Left ventricle myocardium superior (tissue), 1 donor: ENCODE measurements at places on chromosomes 3 and 15. TPM values are rescaled to one million over a fixed set of nuclear protein-coding genes. Genes with fewer than 3 reads are reported as not detected.

Gene FYCO1
- total RNA-seq: 146 TPM

Gene UPK1B
- total RNA-seq: 0.77 TPM

Gene FAM43A
- 13.9 TPM for total RNA-seq

Gene TEX55
- not detected for total RNA-seq

Gene NKIRAS1
- 22.6 TPM for total RNA-seq

Gene FETUB
- not detected for total RNA-seq

Gene DZIP1L
- 5.7 TPM for total RNA-seq

Gene TMEM207
- not detected for total RNA-seq

Gene SCN10A
- 0.02 TPM for total RNA-seq

Gene NLGN1
- 10.5 TPM for total RNA-seq

Gene SLC22A14
- not detected for total RNA-seq

Gene GABRB3
- total RNA-seq: 4.5 TPM

Gene SRGAP3
- 6.4 TPM for total RNA-seq

DNA sequence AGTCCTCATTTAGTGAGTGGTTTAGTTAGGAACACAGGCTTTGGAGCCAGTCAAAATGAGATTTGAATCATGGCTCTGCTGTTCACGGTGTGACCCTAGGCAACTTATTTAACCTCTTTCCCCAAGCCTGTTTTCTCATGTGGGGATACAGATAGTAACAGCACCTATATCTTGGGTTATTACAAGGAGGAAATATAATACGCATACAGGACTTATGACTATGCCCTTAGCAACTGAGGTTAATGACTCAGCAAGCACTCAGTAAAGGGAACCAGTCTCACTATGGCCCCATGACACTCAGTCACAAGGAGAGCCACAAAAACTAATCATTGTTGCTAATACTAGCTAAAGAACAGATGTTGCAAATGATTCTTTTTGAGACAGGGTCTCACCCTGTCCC, 45.9 kb downstream of the SUMF1 start:
- DNase-seq: no peak

GRCh38 chr3:34742151-34742550, 897.2 kb upstream of the ARPP21 start:
- no peak for DNase-seq

- DNase-seq: no peak
Observed at GRCh38 chr3:131711114-131711768, 208.5 kb upstream of the MRPL3 start.

GRCh38 chr15:38531509-38531908, 33.1 kb downstream of the RASGRP1 start:
- DNase-seq: no peak

- DNase-seq: no peak
Observed at GRCh38 chr3:122100591-122101463, 45.7 kb downstream of the CD86 start.

DNA sequence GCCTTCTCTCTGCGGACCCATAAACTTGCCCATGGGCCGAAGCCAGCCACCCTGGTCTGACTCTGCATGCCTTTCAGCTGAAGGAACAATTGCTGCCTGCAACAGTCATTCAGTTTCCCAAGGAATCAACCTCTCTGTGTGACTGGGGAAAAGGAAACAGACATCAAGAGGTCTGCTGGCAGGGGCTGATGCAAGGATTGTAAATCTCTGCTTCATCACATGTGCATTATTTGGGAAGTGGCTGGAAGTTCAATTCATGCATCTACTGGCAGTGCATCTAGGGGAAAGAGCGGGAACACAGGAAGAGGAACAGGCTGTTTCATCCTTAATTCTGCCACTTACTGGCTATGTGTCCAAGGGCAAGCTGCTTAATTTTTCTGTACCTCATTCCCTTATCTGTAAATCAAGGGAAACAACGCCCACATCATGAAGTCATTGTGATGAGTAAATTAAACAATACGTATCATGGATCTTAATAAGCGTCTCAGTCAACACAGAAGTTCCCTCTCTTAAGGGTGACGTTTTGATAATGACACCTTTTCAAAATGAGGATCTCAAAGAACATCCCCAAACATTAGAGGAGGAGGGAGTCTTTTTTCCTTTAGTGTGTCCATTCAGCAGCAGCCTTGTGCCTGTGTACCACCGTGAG, 17.4 kb upstream of the ADPGK start:
- DNase-seq: no peak

DNA sequence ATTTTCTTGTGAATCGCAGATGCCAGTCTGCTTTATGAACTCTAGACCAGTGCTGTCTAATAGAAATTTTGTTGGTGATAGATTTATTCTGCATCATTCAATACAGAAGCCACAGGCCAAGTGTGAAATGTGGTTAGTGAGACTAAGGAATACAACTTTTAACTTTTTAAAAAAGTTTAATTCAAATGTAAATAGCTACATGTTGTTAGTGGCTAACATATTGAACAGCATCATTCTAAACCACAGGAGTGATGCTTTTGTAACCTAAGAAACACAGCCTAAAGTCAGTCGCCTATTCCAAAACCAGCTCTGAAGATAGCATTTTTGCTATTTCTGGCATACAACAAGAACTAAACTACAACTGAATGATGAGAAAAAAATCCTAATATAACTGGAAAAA, 164.8 kb upstream of the CBLB start:
- no peak for DNase-seq

GRCh38 chr3:59817511-59817910, 767.7 kb upstream of the CFAP20DC start:
- no peak for DNase-seq

- DNase-seq: no peak
Observed at GRCh38 chr15:65551183-65551582, 20.9 kb downstream of the HACD3 start.

- peak; percentile 72 for DNase-seq
Observed at GRCh38 chr3:129343643-129344360, 65.1 kb downstream of the HMCES start.

DNA sequence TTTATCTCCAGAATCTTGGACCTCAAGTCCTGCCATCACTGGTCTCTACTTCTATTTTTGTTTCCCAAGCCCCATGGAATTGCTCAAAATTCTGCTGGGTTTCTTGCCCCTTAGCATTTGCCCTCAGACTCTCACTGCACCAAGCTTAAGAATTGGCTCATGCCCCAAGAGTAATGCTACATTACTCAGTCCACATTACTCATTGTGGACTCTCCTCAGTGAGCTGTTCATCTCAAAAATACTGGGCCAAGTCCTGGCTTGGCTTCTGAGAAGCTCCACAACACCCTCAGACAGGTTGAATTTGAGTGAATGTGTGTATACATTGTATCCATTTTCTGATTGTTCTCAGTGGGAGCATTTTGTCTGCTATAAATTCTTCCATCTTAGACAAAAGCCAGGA, 364.4 kb upstream of the ARHGEF26 start:
- DNase-seq: no peak

- DNase-seq: no peak
Observed at GRCh38 chr3:38126121-38126892, 10.6 kb downstream of the ACAA1 start.

GRCh38 chr15:67902579-67903009, 62.7 kb upstream of the RNU6-1 start:
- DNase-seq: no peak

DNA sequence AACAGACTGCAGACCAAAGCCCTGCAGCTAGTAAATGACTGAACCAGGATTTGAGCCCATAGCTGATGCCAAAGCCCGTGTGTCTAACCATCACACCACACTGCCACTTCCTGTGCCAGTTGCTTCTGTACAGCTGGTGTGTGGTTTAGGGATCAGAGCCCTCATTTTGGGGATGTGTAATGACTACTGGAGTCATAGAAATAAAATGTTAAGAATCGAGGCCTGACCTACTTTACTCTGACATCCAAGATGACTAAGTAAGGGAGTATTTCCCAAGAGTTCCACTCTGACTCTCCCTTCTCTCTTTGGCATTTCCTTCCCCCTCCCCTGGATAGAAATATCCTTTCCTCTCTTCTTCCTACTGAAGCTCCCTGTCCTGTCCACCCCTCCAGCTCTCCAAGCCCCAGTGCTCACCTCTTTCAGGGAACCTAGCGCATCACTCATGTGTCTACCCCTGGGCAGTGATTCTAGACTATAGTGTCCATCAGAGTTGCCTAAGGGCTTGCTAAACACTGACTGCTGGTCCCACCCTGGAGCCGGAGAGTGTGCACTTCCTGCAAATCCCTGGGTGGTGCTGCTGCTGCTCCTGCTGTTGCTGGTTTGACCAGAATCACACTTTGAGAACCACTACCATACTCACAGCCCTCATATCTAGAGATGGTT, 53.8 kb downstream of the MGLL start:
- DNase-seq: no peak

- no peak for DNase-seq
Observed at GRCh38 chr3:18442756-18443664, 17.9 kb upstream of the SATB1 start.

GRCh38 chr3:50447290-50447840, 56.1 kb downstream of the CACNA2D2 start:
- no peak for DNase-seq

DNA sequence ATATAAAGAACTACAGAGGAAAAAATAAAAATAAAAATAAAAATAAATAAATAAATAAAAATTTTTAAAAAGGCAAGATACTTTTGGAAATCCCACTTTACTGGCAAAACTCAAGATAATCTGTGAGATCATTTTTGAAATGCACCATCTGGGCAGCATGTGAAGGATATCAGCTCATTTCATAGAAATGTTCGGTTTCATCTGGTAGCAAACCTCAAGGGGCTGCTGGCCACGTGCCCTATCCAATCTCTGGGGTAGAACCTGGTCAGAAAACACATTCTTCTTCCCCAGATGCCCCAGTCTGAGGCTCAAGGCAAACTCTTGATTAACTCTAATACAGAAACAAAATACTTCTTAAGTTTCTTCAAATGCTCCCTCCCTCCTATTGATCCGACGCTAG, 166.0 kb downstream of the FMN1 start:
- DNase-seq: peak; percentile 50

DNA sequence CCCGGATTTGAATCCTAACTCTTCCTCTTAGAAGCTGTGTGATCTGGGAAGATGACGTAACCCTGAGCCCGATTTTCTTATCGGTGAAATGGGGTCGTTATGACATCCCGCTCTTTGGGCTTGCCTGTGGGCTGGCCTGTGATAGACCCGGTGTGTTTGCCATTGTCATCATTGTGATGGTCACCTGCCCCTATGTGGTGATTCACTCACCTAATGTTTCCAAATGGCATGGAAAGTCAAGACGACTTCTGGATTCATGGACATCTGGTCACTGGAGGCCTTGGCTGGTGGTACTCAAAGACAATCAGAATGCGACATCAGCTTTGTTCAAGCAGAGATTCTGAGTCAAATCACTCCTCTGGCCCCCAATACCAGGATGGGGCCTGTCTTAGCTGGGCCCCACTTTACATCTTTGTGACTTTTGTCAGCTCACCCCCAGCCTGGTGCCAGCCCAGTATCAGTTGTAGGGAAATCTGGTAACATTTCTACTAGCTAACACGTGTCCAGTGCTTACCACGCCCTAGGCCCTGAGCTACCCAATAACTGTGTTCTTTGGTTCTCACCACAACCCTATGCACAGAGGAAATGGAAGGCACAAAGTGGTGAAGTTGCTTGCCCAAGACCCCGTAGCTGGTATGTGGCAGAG, 2.8 kb downstream of the TMEM43 start:
- no peak for DNase-seq

GRCh38 chr15:72358650-72359171, 17.1 kb downstream of the HEXA start:
- DNase-seq: peak; percentile 67

DNA sequence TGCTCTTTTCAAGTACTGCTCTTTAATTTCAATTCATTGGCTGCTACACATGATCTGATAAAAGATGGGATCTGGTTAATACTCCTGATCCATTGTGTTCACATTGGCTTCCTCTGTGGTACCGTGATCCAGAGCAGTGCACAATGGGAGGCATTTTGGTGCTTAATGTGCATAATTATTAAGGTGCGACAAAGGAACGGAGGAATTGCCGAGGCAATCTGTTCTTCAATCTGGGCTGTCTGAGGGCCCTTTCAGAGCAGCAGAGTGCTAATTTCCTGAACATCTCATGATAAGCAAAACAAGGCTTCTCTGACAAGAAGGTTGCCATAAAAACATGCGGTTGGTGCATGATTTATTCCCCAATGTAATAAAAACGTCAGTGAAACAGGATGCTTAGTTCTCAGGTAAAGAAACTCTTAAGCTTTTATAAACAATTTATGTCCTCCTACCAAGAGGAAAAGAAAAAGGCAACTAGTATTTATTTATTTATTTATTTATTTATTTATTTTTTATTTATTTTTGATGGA, 64.0 kb upstream of the EPHA3 start:
- DNase-seq: no peak

GRCh38 chr3:170044795-170045244, 7.0 kb downstream of the GPR160 start:
- no peak for DNase-seq

- DNase-seq: no peak
Observed at GRCh38 chr3:151599103-151599672, 134.5 kb upstream of the AADACL2 start.

DNA sequence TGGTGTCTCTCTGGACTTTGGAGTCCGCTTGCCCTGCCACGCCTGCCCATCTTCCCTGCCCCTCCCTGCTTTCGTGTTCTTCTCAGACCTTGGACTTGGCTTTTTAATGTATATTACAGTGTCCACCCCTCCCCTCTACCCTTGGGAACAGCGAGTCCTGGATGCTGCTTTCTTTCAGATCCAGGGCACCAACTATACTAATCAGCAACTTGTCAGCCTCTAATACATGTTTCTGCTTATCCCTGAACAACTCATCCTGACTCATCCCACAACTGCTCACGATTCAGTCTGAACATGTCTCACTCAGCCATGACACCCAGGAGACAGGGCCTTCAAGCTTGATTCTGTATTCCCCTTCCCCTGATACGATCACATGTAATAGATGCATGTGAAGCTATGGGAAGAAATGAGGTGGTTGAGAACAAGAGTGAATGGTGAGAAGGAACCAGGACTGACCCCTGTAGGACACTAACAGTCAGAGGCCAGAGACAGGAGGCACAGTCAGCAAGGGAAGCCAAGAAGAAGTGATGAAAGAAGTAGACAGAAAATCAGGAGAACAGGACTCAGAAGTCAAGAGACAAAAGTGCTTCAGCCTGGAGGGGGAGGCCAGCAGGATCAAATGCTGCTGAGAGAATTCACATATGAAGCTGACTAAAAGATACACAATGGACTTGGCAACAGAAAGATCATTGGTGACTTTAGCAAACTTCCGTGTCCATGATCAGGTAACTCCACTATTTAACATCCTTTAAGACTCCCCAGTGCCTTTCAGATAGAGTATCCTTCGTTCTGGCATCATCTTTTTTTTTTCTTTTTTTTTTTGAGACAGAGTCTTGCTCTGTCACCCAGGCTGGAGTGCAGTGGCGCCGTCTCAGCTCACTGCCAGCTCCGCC, 35.4 kb downstream of the BCL2L10 start:
- DNase-seq: no peak

DNA sequence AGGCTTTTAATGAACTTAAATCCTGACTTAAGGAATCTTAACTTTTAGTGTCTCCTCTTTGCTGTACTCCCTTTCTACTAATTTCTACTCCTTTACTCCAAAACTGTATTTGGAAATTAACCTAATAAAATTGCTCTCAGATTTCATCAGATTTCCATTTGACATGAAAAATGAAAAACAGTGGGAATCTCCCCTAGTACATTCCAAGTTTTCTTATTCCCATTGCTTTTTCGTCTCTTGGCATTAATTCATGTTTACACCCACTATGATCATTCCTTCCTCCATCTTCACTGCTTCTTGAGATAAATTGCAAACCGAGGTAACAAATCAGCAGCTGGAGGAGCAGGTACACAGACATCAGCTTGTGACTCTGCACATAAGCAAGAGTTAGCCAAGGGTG, 208.7 kb downstream of the VGLL3 start:
- DNase-seq: no peak

- no peak for DNase-seq
Observed at GRCh38 chr3:132679911-132680310, 19.8 kb downstream of the UBA5 start.

GRCh38 chr3:133994166-133994890, 35.4 kb downstream of the SLCO2A1 start:
- DNase-seq: no peak
